Fibroblast of the aortic adventitia (primary cell): ENCODE measurements at places on chromosomes 11 and 22.

DNA sequence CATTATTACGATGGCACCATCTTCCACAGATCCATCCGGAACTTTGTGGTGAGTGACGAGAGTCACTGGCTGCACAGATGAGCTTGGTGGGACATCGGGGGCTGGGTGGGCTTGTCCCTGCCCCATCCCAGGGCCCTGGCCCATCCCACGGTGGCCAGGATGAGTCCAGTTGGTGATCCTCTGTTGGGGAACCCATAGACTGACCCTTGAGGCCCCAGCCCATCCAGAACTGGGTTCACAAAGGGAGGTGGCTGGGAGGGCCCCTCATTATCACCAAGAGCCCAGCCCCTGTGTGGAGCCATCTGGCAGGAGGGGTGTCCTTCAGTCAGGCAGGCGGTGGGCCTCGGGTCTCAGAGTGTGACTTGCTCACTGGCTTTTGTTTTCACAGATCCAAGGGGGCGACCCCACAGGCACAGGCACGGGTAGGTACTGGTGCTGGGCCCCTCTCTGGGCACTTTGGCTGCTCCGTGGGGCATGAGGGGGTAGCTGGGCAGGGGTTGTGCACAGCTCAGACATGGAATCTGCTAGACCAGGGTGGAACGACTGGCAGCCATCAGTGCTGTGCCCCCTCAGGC, 22.0 kb downstream of the PPIL2 start:
- no peak for DNase-seq

- peak; percentile 66 for DNase-seq
Observed at GRCh38 chr22:38272373-38273134, at the start of gene TMEM184B. Gene TMEM184B, minus strand, starts transcription at chr22:38273010. Its CDS starts 25,049 bp downstream, at chr22:38247961.

DNA sequence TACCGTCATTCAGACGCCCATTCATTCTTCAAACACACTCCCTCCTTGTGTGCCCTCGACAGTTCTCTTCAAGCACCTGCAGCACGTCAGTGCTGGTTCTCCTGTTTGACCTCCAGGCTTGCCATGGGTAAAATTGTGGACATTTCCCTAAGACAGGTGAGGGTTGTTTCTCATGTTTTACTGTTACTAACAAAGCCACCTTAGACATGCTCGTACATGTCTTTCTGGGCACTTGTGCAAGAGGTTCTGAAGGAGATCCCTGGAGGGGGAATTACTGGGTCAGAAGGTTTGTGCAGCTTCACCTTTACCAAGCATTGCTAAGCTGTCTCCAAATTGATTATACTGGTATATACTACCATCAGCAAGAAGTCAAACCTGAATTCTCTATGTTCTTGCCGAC, 189.7 kb upstream of the TMEM45B start:
- DNase-seq, result no peak

GRCh38 chr11:110526323-110526722, 96.6 kb downstream of the FDX1 start:
- no peak for DNase-seq

DNA sequence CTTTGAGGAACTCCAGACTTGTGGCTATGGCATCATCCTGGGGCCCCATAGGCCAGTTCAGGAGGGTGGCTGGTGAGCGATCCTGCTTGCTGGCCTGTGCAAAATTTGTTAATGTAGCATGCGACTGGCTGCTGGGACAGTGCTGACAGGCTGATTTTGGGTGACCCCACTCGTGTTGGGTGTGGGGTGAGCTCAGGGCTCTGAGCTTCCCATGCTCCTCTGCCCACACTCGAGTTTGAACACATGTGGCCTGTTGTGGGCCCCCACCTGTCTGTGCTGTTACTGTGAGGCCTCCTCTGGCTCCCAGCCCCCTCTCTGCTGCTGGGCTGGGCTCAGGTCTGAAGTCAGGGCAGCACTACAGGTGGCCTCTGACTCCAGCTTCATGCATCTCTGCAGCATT, 64.4 kb upstream of the MYEOV start:
- DNase-seq, result no peak

GRCh38 chr11:34864424-34864823, 51.8 kb downstream of the APIP start:
- DNase-seq, result no peak

DNA sequence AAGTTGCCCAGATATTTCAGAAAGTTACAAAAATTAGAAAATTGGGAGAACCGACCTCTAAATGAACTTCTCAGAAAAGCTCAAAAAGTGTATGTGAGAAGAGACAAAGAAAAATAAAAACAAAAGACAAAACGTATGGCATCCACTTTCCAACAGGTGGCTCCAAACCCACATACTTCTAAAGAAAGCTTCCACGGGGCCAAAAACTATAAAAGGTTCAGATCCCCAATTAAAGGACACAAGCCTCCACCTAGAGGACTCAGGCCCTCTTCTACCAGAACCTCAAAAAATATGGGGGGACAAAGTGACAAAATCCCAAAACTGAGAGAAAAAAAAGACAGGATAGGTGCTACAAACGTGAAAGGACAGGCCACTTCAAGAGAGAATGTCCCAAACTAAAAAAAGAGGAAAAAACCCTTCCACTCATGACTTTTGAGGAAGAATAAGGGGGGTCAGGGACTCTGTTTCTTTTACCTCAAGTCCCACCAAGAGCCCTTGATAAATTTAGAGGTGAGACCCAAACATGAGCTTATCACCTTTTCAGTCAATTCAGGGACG, 8.8 kb downstream of the SCGB2A1 start:
- DNase-seq, result peak; percentile 28

DNA sequence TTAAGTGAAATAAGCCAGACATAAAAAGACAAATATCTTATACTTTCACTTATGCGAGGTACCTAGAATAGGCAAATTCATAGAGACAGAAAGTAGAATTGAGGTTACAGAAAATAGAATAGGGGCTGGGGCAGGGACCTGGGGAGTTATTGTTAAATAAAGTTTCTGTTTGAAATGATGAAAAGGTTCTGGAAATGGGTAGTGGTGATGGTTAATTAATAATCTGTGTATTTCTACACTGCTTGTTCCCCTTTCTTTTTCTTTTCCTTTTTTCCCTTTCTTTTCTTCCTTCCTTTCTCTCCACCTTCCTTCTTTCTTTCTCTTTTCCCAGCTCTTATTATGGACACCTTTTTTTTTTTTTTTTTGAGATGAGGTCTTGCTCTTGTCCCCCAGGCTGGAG, 2.8 kb downstream of the NAALADL1 start:
- DNase-seq, result no peak

- DNase-seq, result no peak
Observed at GRCh38 chr11:70460964-70461363, 62.6 kb downstream of the CTTN start.

DNA sequence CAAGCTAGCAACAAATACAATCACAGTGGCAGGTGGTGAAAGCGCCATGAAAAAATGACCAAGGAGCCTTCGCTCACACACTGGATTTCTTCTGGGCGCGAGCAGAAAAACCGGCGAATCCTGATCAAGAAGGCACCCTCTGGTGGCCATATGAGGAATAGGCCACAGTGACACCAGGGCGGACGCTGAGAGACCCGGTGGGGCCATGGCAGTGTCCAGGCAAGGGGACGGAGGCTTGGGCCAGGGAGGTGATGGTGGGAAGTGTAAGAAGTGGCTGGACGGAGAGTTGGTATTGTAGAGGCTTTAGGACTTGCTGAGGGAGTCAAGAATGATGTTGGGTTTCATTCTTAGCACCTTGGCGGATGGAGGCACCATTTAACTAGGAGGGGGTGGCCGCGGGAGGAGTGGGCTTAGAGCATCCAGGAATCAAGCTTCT, 16.9 kb upstream of the RAC2 start:
- DNase-seq, result peak; percentile 55

DNA sequence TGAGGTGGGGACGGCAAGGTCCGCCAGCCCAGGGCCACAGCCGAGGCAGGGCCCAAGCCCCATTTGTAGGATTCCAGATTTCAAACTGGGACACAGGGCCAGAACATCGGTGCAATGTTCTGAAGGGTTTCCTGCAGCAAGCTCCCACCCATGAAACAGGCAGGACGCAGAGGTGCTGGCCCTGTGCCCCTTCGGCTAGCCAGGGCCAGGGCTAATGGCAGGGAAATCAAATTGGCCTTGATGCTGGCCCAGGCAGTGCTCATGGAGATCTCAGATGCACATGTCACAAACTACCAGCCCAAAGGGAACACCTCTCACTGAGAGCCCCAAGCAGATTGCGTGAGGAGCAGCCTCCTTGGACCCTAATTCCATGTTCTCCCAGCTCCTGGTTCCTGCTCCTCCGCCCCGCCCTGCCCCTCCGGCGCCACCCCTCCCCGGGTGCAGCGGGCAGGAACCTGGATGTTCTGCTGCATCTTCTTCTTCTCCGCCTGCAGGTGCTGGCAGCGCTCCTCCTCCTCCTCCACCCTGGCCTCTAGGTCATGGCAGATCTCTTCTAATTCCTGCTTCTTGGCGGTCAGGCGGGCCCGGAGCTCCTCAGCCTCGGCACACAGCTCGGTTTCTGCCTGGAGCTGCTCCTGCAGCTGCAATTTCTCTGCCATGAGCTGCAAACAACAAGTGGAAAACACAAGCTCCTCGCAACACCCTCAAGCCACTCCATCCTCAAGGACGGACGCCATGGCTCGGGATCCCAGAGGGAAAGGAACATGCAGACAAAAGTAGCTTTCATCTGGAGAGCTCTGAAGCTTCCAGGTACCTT, 47.7 kb downstream of the APOL1 start:
- no peak for DNase-seq

DNA sequence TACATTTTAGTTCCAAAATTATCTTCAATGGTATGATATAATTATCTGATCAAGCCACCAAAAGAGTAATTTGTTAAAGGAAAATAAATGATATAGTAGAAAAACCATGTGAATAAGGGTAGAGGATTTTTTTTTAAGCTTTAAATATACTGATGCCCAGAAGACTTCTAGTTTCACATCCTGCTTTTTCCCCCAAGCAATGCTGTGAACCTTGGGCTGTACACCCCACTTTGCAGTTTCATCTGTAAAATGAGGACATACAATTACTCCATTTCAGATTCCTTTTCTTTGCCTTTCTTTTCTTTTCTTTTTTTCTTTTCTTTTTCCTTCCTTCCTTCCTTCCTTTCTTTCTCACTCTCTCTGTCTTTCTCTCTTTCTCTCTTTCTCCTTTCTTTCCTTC, 1125.4 kb downstream of the DLG2 start:
- no peak for DNase-seq

DNA sequence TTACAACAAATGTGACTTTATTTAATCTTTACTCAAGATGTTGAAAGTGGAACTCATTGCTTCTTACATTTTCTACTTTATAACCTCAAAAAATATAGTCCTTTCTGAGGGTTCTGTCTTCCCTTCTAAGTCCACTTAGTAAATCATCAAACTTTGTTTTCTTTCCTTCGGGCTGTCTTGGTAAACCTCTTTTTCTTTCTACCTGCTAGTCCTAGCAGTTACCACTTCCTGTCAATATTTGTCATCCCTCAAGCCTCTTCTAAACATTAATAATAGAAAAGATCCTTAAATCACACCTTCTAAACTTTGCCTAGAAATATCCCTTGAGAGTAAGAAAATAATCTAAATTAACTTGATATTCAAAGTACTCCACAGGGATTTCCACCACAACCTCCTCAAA, 580.4 kb downstream of the CNTN5 start:
- no peak for DNase-seq

DNA sequence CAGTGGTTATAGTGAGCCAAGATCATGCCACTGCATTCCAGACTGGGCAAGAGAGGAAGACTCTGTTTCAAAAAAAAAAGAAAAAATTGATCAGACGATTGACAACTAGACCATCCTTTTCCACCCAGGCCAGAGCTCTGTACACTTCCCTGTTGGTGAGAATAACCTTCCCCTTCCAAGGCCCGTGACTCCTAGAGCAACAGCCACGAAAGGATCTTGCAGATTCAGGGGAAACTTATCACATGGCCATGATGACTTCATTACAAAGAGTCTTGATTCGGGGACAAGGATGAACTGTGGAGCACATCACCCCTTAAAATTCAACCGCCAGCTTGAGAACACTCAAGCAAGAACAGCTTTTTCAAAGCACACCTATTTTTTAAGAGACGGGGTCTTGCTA, 10.3 kb downstream of the CD5 start:
- no peak for DNase-seq

GRCh38 chr11:9172389-9172788, 81.0 kb upstream of the SCUBE2 start:
- no peak for DNase-seq

- DNase-seq, result no peak
Observed at GRCh38 chr22:29623553-29624169, 20.2 kb downstream of the NF2 start.

DNA sequence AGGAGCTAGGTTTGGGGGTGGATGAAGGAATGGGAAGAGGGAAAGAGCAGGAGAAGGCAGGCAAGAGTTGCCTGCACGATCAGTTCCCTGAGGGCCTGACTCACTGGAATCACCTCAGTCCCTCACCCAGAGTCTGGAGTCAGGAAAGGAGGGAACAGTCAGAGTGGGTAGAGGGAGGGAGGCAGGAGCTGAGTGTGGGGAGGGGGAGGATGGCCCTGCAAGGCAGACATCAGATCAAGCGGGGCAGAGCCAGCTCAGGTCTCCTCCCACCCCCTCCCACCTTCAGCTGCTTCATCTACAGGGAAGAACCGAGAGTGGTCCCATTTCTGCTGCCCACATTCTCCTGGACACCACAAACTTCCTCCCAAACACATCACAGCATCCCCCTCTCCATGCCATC, 58.9 kb downstream of the PDE2A start:
- DNase-seq, result no peak

- DNase-seq, result no peak
Observed at GRCh38 chr11:77332259-77332658, 30.8 kb upstream of the GDPD4 start.

DNA sequence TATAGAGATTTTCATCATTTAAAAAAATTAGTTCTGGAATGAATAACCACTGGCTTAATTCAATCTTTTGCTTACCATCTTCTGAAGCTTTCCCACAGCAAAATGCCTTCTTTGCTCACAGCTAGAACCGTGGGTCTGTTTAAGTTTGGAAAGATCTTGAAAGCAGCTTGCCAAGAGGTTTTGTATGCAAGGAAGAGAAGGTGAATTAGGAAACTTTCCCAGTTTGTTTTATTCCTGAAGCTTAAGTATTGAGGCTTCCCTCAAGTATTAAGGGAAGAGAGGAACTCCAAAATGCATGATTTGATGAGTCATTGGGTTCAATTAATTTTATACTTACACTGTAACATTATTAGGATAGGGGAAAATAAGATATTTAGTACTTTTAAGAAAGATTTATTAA, 1.9 kb upstream of the ARHGEF12 start:
- DNase-seq, result peak; percentile 44

DNA sequence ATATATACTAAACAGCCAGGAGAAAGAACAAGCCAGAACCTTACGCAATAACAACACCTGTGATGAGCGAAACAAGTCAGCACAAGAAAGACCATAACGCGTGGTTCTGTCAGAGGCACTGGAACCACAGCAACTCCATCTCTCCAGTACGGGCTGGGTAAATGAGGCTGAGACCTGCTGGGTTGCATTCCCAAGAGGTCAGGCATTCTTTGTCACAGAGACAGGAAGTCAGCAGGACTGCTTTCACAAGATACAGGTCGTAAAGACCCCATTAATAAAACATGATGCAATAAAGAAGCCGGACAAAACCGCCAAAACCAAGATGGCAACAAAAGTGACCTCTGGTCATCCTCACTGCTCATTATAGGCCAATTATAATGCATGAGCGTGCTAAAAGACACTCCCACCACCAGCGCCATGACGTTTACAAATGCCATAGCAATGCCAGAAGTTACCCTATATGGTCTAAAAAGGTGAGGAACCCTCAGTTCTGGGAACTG, 21.7 kb downstream of the TPST2 start:
- DNase-seq, result no peak

- DNase-seq, result peak; percentile 13
Observed at GRCh38 chr11:74341921-74342320, 30.5 kb upstream of the P4HA3 start.
